ENCODE measurements at places on chromosomes 16 and 17.

GRCh38 chr17:56884483-56885311 lies 29.2 kb downstream of the TRIM25 start:
- DNase-seq = no peak

DNA sequence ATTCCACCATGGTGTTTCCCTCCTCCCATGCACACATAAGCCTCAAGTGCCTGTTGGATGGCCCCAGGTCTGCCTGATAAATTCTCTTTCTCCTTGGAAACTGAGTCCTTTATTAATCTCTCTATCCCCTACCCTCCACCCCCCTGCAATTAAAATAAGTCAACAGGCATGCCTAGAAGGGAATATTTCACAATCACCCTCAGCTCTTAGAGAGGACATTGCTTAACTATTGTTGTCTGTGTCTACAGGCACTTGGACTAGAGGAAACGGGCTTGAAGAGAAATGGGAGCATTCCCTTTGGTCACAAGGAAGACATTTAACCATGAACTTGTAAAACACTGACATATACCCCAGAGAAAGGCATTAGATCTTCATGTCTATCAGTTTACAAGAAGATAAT lies 39.5 kb downstream of the RCVRN start:
- no peak for DNase-seq

DNA sequence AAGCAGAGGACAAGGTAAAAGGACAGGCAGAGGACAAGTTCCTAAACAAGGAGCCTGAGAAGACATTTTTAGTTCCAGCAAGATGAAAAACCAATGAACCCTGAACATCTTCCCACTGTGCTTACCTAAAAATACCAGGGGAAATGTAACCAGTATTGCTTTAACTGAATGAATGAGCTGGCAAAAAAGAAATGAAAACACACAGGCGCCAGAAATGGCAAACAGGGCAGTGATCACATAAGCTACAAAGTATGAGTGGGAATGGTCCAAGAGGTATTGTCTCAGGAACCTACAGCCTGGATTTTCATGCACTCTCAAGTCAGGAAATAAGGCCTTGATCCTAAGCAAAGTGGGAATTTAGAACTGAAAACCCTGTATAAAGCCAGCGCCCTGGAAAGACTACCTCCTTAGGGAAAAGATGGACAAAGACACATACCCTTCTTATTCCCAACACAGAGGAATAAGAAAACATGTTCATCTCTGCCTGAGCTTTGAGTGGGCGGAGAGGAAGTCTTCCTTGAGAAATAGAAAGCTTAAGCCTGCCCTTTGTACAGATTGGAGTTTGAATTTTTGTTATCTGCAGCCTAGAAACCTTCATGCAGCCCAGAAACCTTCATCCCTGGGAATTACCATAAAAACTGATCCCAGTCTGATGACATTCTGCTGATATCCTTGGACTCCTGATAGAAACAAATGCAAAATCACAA lies 2.1 kb downstream of the CMTM2 start:
- no peak for DNase-seq

GRCh38 chr17:58271216-58271931 lies 9.4 kb downstream of the MPO start:
- DNase-seq = no peak

GRCh38 chr16:49486400-49486799 lies 112.8 kb downstream of the C16orf78 start:
- no peak for DNase-seq

- DNase-seq = peak; percentile 43
These were observed 30.7 kb downstream of the CDRT4 start for GRCh38 chr17:15436473-15437302.

- peak; percentile 9 for DNase-seq
These were observed 30.1 kb downstream of the VAC14 start for GRCh38 chr16:70770626-70771552.

DNA sequence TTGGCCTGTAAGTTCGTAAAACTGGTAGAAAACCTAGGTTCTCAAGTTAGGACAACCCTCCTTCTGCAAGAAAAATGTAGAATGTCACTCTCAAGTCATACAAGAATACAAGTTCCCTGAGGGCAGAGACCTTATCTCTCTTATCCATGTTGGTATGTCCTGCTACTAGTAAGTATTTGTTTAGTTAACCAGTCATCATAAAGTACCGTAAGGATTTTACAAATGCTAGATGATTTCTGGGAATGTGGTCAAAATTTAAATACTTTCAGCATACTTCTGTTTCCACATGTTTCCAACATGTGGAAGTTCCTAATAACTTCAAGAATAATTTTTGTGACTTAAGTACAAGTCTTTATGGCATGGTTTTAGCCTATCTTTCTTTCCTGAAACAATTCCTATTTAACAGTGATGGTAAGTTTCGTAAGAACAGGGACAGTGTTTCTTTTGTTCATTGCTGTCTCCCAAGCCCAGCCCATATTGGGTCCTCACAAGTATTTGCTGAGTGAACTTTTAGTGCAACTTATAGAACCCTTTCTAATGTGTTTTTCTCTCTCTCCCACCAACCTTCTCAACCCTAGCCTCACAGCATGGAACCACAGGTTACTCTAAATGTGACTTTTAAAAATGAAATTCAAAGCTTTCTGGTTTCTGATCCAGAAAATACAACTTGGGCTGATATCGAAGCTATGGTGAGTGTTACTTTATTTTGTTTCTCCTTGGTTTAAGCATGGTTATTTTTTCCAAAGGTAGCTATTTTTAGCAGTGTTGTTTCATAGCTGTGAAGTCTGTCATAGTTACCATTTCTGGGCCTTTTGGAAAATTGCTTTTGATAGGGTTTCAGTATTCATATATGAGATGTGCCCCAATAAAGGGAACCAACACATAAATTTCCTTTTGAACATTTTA lies 4.5 kb downstream of the NBR1 start:
- DNase-seq = no peak
